ENCODE measurements at places on chromosomes 12 and 14. TPM values are rescaled to one million over a fixed set of nuclear protein-coding genes. Genes with fewer than 3 reads are reported as not detected.

- H3K36me3 ChIP-seq = no peaks in the 10 kb centered on the region
- H3K4me1 ChIP-seq = peaks cover 44% of the 10 kb centered on the region
- no peak overlapping the region for H3K4me3 ChIP-seq
- H3K27ac ChIP-seq = peak overlapping the region; percentile 34
- DNase-seq = no peak
Measured at GRCh38 chr14:100267990-100268389, 29.0 kb downstream of the YY1 start.

CDCA4 gene
- 18.4 TPM for total RNA-seq

DNA sequence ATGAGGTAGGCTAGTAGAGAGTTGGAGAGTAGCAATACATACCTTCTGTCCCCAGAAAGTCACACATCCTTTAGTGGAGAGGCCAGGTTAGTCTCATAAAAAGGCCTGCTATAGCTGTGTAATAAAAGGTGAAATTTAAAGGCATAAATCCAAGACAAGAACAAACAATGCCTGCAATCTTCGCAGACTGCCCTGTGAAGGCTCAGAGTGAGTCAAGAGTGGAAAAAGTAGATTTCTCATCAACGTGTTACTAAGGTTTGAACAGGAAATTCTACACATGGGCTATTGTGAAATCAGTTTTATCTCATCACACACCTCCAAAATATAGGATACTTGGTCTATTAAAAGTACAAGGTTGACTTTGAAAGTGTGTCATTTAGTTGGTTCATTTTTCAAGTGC is at the start of gene KLRC1:
KLRC1 (minus strand) TSS at position 222 of the 400 bp plus-strand sequence. CDS start 2,221 bp downstream, outside the sequence.
- no peaks in the 10 kb centered on the region for H3K4me1 ChIP-seq
- no peak for DNase-seq
- H3K27ac ChIP-seq = no peak within 1 kb of the TSS

FLVCR2 gene
- total RNA-seq = 8.1 TPM

SYT1 gene
- total RNA-seq = not detected

Measured in T-helper 17 cell (primary cell).